ENCODE measurements at places on chromosomes 7 and 10.

DNA sequence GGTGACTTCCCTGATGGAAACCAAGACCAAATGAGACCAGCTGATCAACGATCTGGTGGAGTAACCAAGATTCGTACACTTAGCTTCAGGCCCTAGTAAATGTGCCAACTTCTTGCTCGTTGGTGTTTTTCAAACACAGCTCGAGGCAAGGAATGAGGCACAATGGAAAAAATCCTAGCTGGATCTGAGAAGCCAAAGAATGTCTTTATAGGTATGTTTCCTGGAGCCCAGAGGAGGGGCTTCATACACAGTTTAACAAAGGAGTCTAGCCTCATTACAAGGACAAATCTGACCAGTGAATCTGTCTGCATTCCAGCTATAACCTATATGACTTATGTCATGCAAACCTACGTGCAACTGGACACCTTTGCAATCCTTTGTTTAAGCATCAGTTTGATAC lies 3.7 kb downstream of the COL17A1 start:
- no peak for DNase-seq

GRCh38 chr7:3217166-3217565 lies 83.9 kb upstream of the SDK1 start:
- peak; percentile 27 for DNase-seq

- peak; percentile 92 for DNase-seq
Measured at GRCh38 chr7:91165006-91165845, 99.0 kb upstream of the FZD1 start.

DNA sequence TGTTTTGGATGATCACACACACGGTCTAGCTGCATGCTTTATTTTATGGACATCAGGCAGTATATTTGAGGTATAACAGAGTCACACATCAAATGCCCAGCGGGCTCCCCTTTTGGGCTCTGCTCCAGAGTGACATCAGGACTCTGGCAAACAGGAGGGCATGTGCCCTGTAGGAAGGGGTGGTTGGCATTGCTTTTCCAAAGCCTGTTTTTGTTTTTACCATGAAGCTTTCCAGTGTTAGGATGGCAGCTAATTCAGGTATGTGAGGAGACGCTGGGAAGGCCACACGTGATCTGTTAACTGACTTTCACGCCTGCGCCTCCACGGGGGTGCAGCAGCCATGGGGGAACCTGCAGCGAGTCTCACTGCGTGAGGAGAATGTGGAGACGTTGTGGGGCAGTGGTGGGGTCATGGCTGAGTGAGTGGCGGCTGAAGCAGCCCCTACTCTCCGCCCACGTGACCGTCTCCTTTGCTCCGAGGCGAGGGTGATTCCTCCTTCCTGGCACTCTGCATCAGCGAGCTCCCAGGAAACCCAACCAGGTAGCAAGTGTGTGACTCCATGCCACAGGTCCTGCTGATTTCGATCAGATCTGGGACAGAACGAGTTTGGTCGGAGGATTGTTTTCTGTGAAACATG lies 117.7 kb downstream of the ANKRD61 start:
- no peak for DNase-seq

- peak; percentile 50 for DNase-seq
Measured at GRCh38 chr7:81482600-81483186, 287.2 kb downstream of the HGF start.

DNA sequence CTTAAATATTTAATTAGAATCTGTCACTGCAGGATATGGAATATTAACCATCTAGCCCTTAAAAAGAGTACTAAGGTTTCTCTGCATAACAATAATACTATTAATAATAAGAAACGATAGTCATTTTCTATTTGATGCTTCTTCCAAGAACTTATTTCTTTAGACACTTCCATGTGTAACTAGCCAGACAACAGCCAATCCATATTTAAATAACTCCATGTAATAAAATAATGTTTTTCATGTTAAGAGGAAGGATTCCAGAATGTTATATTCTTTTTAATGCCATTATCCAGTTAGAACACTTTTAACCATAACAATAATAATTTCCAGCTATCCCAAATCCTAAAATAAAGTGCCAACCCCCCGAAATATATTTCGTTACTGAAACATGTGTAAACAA lies 170.1 kb upstream of the WNT16 start:
- DNase-seq = no peak
